ENCODE measurements at places on chromosomes 11 and 22. TPM values are rescaled to one million over a fixed set of nuclear protein-coding genes. Genes with fewer than 3 reads are reported as not detected.

The CASP12 gene
- total RNA-seq: 1.5 TPM

The PLEKHB1 gene
- 2.8 TPM for total RNA-seq

The SCO2 gene
- 2.6 TPM for total RNA-seq

GRCh38 chr11:88569342-88569741 lies 231.8 kb upstream of the CTSC start:
- no peak for DNase-seq

DNA sequence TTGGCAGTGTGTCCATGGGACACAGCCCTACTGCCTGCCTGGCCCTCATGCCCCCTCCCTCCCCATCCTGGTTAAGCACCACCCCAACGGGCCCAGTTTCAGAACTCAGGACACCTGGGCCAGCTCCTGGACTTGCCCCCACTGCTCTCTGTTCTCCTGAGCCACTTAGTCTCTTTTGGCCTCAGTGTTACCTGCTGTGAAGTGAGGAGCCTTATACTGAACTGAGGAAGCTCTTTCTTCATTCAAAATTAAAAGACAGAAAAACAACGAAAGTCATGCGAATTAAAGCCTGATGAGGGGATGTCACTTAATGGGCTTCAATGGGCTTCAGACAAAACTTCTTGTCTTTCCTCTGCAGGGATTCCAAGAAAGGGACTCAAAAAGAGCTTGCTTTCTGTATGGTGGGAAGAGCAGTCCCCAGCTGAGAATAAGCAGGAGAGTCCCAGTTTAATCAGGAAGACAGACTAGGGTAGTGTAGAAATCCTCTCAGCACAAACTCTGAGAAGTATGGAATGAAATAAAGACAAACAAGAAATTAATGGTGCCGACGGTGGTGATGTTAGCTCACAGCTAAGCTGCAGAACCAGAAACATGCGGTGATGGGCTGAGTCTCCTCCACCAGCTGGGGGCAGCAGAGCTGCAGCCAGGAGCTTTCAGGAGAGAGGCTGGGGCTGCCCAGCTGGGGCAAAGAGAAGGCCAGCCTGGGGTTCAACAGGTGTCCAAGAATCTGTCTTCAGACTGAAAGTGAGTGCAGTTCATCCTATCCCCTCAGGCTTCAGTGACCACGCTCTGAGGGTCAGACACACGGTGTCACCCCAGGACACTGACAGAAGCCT lies 101.0 kb downstream of the GGTLC2 start:
- no peak for DNase-seq

The RIMBP3B gene
- 0.19 TPM for total RNA-seq

DNA sequence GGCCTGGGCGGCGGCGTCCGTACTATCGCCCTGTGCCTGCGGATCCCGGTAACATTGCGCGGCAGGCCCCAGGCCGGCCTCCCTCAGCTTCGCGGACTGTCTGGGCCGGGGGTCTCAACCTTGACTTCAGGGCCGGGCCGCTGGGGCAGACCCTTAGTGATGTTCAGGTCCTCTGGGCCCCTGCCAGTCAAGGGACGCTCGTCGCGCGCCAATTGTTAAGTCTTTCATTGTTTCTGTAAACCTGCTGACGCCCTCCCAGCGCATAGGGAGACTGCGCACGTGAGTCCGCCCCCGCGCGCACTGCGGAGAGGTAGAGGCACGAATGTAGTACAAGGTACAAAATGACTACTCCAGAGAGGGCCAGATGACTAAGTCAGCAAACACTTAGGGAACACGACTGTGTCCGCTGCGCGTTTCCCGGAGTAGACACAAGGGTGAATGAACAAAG lies 451 bp upstream of the HDHD5 start:
- peak; percentile 85 for DNase-seq

The ASCC2 gene
- total RNA-seq: 31.3 TPM

The CCDC87 gene
- 0.46 TPM for total RNA-seq

DNA sequence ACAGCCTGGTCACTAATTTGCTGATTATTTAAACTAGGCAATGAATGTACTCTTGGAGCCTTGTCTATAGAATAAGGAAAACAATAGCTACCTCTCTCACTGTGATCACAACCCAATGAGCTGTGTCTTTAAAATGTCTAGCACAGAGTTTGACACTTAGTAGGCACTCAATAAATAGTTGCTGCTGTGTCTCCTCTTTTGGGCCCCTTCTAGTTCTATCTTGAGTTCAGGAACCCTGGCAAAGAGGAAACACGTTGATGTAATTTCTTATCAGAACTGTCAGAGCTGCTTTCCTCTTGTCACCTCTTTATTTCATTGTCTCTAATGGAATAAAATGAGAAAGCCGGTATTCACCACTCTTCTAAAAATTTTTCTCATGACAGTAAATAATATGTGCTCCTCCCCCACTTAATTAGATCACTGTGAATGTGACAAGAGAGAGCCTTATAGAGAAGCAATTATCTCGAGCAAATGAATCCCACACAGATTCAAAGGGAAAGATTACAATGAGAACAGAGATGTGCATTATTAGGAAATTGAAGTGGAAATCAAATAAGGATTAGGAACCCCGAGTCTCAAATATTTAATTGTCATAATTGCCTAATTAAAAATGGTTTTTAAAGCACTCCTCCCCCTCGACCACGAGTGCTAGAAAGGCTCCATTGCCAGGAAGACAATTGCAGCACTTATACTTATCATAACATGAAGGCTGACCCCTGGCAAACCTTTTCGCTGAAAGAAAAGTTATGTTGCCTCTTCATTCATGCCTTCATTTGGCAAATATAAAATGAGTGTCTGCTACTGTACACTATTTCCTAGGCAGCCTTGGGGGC lies 175.0 kb upstream of the BDNF start:
- DNase-seq: no peak

GRCh38 chr22:37991731-37992442 lies 7.5 kb upstream of the SOX10 start:
- no peak for DNase-seq

The DDI1 gene
- total RNA-seq: not detected

DNA sequence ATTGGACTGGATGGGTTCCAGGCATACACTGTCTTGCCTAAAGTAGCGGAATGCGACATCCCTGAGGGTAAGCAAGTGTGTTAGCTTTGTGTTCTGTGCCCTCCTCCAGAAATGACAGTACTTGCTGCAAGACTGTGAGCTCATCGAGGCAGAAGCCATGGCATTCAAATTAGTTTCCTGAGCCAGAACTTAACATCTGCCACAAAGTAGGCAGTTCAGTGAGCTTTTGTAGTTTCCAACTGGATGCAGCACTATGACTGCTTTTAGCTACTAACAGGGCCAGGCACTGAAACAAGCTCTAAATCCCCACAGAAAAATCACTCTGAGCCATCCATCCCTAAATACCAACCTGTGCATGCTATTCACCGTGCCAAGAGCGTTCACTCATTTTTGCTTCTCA lies 1.2 kb upstream of the FAR1 start:
- DNase-seq: no peak

DNA sequence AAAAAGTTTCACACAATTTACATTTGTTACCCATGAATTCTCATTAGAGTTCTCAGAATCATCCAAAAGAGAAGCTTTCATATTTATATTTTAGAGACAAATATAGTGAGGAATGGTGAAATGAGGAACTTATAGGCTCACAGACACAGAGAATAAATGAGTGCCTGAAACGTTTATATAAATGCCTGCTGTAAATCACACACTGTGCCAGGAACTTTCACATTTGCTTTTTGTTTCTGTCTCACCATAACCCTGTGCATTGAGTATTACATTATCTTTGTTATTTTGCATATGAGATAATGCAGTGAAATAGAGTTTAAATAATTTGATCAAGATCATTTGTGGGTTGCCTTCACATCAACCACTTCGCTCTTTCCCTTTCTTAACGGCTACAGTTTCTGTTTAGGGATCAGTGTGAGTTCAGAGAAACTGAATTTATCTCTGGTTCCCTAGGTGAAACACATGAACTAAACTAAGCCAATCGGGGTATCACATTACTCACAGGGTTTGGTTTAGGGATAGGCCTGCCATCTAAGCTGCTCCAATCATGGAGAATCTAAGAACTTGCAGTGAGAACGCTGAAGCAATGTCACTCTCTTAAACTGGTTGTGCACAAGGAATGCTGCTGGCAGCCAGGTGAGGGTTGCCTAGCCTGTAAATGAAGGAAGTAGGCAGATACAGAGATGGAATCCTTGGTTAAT lies 1339.2 kb upstream of the TENM4 start:
- DNase-seq: no peak

The MMP3 gene
- 0.14 TPM for total RNA-seq

DNA sequence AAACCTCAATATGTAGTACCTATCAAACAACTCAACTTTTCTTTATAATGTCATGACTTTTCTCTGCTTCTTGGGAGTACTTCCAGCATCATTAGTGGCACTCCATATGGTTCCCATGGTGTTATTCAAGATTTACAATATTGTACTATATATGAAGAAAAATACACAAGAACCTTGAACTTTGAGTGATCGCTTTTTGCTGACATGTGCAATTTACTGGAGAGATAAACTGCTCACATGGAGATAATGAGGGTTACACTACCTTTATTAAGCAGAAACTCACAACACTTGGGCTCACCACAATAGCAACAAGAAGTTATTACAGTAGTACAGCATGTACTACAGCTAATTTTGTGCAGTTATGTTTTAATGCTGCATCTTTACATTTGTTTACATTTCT lies 388.2 kb downstream of the DLG2 start:
- no peak for DNase-seq

DNA sequence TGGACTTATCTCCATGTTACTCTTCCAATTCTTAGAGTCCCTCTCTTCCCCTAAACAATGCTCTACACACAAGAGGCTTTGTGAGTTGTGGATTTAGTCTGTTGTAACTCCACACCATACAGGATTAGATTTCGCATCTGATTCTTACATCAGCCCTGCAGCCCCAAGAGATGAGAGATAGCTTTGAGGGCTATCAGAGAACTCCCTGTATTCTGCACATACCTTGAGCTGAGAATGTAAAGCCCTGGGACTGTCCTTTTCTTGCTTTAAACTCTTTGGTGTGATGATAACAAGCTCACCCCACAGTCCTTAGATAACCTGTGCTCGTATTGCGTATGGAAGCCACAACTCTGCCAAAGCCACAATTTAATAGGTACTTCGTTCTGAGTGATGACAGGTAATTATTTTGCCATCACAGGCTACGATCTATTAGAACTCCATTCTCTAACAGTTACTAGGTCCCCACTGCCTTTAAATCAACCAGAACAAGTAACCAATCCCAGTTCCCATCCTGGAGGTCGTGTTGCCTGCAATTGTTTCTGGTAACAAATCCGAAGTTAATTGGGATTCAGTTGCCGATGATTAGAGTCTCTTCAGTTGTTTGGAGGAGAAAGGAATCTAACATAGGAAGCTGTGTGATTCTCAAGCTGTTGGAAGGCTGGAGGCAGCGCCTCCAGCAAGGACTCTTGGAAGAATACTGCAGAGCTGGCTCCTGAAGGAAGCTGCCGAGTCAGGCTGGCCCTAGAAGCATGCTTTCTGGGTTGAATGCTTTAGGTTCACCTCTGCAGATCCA lies 1.3 kb upstream of the PARVG start:
- no peak for DNase-seq

The KRTAP5-10 gene
- not detected for total RNA-seq

The OR4P4 gene
- total RNA-seq: not detected

DNA sequence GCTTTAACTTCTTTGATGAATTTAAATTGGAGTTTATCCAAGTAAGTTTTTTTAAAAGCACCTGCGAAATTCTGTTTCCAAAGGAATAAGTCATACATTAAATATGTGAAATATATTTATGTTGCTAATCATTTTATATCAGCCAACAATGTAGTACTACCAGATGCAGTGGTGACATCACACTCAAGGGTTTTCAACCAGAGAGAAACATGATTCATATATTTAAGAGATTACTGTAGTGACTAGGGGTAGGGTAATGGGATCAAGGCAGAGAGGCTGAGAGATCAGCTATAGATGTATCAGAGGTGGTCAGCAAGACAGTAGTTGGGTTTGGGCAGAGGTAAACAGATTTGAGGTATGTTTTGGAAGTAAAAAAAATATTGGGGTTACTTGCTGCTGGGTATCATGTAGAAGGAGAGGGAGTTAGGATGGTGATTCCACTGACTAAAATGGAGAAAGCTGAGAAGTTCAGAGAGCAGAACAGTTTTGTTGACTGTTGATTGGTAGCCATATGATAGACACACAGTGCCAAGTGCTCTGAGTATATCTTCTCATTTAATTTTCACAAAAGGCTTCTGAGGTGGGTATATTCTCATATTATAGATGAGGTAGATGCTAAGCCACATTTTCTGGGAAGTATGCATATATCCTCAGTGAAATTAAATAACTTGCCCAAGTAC lies 39.4 kb downstream of the CEP57 start:
- DNase-seq: no peak

The SLC5A1 gene
- total RNA-seq: 0.05 TPM

The SLC1A2 gene
- total RNA-seq: 1.9 TPM

- no peak for DNase-seq
These were observed 22.2 kb upstream of the UBASH3B start for GRCh38 chr11:122633219-122633829.

DNA sequence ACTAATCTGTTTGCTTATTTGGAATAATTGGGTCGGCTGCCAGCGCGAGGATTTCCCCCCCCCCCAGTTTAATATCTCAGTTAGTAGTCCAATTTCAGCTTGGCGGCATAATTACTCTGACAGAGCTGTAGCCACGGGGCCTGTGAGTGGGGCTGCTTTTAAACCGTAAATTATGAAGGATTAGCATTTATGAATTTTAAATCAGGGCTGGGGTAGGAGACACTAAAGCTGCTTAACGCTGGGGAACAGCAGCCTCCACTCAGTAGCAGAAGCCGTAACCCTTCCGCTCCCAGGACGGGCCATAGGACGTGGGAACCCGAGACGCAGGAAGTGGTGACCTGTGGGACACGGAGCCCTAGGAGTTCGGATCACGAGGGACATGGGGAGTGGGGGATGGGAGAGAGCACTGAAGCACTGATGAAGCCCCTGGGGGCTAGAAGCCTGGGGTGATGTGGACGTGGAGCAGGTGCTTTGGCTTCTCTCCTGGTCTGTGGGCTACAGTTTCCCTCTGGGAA lies 66.2 kb upstream of the LMO1 start:
- no peak for DNase-seq

DNA sequence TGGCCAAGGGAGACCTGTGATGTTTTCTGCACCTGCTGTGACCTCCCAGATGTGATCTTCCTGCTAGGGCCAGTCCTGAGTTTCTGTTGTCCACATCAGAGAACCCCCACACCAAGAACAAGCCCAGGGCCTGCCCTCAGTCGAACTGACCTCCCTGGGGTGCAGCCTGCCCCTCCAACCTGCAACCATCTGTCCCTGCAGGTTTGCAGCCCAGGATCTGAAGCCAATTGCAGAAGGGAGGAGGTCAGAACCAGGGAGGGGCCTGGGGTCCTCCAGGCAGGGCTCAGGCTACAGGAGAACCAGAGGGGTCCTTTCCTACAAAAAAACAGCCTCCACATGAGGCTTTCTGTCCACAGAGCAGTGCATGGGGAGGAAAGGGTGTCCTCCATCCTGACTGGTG lies 807 bp downstream of the TRIM3 start:
- no peak for DNase-seq
